ENCODE measurements at places on chromosomes 2 and 18. TPM values are rescaled to one million over a fixed set of nuclear protein-coding genes. Genes with fewer than 3 reads are reported as not detected.

GRCh38 chr2:224638301-224638823 is 53.2 kb upstream of the CUL3 start:
- DNase-seq: no peak

DNA sequence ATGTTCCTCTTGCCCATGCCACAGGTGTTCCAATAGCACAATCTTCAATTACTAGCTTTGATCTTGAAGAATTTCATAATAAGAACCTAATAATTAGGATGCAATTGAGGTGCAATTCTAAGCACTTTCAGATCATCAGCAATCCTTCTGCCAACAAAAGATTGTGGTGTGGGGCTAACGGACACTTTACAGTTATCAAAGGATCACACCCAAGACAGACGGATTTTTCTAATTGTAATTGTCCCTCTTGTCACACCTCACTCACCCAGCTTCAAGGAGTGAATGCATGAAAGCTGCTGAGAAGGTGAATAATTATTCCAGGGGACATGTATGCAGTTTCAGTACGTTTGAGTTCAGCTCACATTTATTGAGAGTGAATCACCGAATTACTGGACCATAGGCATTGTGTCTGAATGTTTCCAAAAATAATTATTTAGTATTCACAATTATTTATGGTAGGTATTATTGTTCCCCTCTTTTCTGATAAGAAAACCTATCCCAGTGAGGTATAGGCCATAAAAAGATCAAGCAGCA is 438.5 kb upstream of the TRIB2 start:
- DNase-seq: no peak

UPP2 gene
- 7.0 TPM for polyA plus RNA-seq

DNA sequence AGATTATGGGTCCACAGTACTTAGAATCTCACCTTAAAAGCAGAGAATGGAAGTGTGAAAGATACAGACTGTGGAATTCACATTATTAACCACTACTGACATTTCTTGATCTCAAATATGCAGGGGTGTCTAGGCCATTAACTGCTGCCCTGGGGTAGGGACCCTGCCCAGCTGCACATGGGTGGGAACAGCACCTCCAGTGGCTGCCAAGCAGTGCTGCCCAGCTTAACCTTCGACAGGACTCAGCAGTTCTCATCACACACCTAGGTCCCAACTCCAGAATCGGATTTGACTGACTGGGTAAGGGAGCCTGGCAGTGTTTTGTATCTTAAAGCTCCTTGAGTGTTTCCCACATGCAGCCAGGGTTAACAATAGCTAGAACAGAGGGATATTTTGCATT is 14.9 kb downstream of the ERFE start:
- DNase-seq: no peak

DNA sequence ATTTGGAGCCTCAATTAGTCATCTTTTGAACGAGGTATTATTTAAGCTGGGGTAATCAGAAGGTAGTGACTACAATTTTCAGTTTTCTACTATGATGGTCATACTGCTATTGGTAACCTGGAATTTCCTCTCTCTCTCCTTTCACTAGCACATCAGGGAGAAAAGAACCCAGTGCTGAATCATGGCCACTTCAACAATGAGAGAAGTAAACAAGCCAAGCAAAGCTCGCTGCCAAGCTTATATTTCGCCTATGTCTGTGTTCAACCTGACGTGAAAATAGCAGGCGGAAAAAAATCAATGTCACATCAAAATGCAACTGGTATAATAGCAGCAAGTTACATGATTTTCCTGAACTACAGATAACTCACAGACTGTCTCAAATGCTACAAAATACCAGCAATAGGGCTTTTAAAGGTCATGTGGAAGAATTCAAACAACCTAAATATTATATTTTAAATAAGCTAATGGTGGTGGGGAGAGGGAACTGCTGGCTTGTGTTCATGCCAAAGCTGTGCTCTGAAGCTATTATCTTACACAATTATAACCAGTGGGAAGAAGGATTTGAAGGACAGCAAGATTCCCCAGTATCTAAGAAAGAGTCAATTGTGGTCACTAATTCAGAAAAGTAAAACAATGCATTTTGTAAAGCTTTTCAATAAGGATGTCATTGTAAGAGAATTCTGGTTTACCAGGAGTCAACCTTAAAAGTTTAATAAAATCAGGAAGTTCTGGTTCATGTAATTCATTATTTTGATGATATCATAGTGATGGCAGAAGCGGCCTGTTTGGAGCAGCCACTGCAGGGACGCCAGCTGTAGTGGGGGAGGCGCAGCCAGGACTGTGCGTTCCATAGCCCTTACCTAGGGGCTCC is 38.0 kb downstream of the RNF152 start:
- DNase-seq: no peak

CLIP4 gene
- polyA plus RNA-seq: 20.8 TPM

DNA sequence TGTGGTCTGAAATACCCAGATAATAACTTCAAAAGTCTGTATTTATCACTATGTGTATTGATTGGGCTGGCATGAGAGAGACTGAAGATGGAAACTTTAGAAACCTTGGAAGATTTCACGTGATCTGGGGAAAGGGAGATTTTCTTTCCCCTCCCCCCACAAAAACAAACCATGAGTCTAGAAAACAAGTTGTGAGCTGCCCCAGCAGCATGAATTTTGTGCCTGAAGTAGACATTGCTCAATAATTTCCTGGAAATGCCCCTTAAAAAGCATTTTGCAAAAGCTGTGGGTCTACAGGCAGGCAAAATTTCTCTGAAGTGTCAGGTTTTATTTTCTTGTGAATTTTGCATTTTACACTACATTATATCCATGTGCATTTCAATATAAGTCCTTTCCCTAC is 101.8 kb downstream of the ETAA1 start:
- DNase-seq: no peak

GRCh38 chr18:47831351-47831750 is 99.1 kb downstream of the SMAD2 start:
- DNase-seq: no peak

DNA sequence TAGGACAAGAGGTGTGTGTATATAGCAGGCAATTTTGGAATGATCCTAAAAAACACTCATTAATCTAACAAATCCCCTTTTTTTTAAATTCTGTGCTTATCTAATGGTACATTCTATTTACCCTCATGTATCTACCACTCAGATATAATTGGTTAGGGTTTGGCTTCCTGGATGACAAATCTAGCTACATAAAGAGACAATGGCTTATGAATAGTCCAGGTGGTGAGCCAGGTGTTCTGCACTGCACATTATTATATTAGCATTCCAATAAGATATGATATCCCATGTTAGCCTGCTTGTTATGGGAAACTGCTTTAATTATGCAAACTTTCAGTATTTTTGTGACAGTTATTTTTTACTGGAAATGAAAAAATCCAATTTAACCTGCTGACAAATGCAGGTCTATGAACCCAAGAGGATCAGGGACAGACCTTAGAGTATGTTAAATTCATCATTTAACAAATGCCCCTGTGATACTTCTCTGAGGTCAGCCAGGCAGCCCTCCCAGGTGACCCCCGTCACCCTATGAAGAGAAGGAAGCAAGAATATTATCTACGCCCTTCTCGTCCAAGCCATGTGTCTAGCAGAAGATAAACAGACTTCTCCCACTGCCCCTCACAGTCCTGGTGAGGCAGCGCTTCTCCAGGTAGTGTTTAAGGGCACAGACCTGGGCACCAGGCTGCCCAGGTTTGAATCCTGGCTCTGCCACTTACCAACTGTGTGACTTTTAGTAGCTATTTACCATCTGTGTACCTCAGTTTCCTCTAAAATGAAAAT is 83.0 kb downstream of the ADD2 start:
- DNase-seq: no peak

- no peak for DNase-seq
Measured at GRCh38 chr2:138113871-138114525, 149.7 kb downstream of the HNMT start.

CMPK2 gene
- 5.5 TPM for polyA plus RNA-seq

DNA sequence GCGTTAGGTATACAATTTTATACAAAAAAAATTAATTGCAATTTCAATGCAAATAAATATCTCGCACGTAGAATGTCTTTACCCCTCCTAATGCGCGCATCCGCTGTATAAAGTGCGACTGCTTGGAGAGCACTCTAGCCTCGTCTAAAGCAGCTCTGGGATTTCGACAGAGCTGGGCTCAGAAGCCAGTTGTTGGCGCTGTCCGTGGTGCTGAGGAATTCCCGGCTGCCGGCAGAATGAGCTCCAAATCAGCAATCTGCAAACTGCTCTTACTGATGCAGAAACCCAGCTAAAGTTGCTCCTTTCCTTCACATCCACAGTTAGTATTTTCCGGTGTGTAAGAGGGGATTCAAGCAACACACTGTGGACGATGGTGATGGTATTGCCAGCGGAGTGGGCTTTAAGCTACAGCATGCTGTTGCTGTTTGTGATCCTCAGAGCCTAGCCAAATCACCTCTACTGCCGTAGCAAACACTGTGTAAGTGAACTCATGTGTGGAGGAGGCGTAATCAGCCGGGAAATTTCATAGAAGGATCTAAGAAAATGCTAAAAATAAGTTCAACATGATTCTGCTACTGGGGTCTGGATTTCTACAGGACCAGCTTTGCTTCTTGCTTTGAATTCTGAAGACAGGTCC is at the start of gene VWC2L:
Gene VWC2L, plus strand, starts transcription at position 137 of the 637 bp plus-strand sequence. CDS start 3,140 bp downstream, outside the sequence.
- DNase-seq: peak; percentile 87

- DNase-seq: no peak
Measured at GRCh38 chr2:54083021-54083420, 32.4 kb upstream of the ACYP2 start.

Data from right renal pelvis (tissue), 4 donors.